ENCODE measurements at places on chromosomes 7 and 10.

DNA sequence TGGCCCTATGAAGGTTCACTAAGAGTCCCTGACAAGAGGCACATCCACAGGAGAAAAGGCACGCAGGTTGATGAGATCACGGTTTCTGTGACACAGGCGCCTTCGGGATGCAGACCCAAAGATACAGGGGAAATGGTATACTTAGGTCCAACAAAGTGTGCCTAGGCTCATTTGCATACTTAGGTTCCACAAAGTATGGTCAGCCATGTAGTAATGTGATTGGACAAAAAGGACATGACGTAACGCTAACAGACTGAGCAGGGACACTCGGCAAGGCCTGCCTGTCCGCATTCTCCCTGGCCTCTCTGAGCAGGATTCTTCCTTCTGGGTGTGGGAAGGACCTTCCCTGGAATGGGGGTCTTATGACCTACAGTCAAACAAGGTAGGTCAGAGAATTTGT, 190.6 kb downstream of the CELF2 start:
- DNase-seq = no peak

DNA sequence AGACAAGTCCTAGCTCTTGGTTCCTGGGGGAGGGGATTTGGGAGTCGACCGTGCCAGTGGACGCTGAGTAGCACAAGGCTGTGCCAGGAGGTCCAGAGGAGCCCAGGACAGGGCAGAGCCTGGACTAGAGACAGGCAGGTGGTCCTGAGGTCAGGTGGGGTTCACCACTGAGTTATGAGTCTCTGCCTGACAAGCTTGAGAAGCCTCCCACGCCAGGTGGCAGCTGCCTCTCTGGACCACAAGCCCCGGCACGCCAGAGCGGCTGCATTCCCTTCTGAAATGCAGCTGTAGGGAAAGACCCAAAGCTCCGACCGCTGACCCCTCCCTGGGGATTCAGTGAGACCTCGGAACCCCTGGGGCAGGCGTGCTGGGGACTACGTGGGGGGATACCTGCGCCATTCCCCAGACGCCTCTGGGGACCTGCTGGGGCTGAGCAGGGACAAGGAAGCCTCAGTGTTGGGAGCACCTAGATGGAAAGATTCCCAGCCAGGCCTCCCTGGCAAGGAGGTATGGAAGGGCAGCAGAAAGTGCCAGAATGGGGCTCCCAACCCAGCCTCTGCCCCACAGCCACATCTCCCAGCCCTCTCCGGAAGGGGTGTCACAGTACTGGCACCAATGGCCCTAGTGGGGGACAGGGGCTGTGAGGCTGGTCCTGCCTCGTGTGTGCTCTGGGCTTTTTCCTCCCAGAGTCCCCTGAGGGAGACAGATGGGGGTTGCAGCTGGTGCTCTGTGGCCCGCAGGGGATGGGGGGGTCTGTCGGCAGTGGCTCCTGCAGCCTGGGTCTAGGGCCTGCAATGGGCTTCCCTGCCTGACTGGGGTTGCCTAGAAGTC, 29.0 kb downstream of the PDGFA start:
- no peak for DNase-seq

GRCh38 chr7:138527746-138528223, 67.7 kb downstream of the TRIM24 start:
- DNase-seq = no peak

- no peak for DNase-seq
These were observed 11.6 kb upstream of the BAZ1B start for GRCh38 chr7:73533742-73534141.

- no peak for DNase-seq
These were observed 48.5 kb downstream of the LCOR start for GRCh38 chr10:96880575-96880974.

GRCh38 chr10:108003576-108003975, 839.1 kb upstream of the SORCS1 start:
- DNase-seq = no peak

- peak; percentile 55 for DNase-seq
These were observed 340.1 kb upstream of the CHRM2 start for GRCh38 chr7:136528329-136528728.

- peak; percentile 64 for DNase-seq
These were observed 189.9 kb upstream of the ADO start for GRCh38 chr10:62614389-62615157.

DNA sequence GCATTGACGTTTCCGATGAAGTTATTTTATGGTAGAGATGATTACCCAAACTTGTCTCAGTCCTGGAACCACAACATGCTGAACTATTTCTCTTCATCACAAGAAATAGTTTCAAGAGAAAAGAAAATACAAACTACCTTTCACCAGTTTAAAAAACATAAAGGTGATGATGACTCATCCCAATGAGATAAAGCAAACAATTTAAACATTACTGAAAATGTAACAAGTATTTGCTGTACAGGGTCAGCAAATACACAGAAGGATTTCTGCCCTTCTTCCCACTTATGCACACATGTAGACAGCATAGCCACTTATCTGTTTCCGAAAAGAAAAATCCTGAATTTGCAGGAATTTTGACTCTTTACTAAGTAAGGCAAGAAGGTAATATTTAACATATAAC, 50.8 kb downstream of the RHOBTB1 start:
- DNase-seq = no peak

- peak; percentile 47 for DNase-seq
These were observed 309.8 kb downstream of the AHR start for GRCh38 chr7:17608114-17608833.

DNA sequence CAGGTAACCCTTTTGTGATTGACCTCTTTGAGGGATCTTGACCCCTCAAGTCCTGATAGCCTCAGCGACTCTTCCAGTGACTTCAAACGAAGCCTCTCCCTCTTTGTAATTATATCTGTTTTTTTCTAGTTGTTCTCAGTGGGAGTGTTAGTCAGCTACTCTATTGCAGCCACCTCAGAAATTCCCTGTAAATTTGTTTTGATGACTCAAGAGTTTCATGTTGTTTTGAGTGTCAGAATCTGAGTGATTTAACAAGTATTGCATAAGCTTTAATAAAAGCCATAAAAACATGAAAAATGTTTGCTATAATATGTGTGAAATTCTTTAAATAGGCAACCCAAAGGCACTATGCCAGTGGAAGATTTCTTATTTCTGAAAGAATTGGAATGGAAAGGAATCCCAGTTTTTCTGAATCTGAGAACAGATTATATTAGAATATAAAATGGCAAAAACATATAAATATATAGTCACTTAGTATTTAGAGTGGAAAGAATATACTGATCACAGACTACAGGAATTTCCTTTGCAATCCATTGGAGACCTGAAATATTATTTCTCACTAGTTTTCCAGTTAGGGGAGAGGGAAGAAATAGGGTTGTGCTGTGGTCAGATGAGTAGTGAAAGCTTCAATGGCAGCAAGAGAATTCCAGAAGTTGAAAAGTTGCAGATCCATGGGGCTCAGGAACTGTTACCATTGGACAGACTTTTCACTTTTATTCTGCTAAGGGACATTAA, 94.4 kb upstream of the SEMA3C start:
- peak; percentile 64 for DNase-seq

DNA sequence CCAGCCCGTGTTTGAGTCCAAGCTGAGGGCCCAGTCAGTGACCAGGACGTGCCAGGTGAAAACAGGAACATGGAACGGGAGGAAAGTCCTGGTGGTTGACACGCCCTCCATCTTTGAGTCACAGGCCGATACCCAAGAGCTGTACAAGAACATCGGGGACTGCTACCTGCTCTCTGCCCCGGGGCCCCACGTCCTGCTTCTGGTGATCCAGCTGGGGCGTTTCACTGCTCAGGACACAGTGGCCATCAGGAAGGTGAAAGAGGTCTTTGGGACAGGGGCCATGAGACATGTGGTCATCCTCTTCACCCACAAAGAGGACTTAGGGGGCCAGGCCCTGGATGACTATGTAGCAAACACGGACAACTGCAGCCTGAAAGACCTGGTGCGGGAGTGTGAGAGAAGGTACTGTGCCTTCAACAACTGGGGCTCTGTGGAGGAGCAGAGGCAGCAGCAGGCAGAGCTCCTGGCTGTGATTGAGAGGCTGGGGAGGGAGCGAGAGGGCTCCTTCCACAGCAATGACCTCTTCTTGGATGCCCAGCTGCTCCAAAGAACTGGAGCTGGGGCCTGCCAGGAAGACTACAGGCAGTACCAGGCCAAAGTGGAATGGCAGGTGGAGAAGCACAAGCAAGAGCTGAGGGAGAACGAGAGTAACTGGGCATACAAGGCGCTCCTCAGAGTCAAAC, 5.2 kb downstream of the GIMAP5 start:
- no peak for DNase-seq

DNA sequence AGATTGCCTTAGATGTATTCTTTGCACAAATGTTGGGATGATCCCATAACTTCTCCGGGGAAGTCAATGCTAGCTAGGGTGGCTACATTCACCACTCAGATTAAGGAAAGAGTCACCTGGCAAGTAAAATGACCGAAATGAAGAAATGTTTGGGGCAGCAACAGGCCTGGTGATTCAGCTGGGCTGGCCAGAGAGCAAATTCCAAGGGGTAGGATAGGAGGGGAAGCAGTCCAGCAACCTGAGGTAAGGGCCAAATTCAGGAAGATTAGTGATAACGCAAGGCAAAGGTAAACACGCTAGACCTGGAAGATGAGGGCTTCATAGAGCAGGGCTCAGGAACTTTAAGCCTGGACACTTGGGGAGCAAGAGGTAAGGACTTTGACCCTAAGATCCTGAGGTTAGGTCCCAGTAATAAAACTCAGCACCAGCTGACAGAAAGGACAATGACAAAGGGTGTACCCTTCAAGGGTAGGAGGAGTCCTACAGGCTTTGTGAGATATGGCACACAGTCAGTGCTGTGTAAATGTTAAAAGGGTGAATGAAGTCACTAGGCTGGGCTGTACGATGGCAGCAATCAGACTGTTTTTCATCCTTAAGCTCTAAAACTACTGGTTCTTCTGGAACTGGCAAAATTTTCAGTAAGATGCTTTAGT, 22.7 kb upstream of the SMNDC1 start:
- peak; percentile 36 for DNase-seq

DNA sequence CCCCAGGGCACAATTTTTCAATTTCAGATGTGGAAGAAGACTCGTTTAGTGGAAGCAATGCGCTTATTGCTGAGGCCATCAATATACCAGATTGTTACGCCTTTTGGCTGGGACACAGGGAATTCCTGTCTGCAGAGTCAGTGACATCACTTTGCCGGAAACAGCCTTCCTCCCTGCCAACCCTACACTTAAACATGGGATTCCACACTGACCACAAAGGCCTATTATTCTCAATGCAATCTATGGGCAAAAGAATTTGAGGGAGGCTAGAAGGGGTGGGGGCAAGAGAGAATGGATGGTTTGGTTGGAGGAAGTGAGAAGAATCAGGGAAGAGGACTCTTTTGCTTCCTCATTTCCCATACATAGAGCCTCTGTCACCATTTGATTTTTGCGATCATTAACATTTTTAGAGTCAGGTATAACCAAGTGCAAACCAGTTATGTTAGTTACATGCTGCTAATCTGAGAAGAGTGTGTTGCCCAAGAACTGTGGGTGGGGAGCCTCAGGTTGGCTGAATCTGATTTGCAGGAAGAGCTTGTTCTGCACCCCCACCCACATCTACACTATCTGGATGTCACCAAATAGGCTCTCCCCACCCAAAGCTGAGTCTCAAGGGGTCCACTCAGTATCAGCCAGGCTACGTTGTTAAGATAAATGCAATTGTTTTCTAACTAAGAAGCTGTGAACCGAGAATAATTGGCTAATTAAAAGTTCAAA, 58.2 kb downstream of the ENTPD1 start:
- peak; percentile 92 for DNase-seq

DNA sequence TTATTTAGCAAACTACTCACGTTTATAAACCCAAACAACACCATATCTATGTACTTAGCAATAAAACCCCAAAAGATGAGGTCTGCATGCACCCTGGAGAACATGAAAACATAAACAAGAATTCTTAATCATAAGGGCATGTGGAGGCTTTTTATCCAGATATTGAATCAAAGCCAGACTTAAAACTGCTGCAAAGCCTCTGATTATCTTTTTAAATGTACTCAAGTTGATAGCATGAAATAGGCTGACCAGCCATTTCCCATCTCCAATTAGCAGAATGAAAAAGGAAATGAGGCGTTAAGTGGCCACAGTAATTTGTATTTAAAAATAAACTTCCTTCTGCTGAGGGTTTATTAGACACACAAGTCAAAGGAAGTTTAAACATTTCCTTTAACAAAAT, 48.3 kb downstream of the ITIH5 start:
- no peak for DNase-seq

DNA sequence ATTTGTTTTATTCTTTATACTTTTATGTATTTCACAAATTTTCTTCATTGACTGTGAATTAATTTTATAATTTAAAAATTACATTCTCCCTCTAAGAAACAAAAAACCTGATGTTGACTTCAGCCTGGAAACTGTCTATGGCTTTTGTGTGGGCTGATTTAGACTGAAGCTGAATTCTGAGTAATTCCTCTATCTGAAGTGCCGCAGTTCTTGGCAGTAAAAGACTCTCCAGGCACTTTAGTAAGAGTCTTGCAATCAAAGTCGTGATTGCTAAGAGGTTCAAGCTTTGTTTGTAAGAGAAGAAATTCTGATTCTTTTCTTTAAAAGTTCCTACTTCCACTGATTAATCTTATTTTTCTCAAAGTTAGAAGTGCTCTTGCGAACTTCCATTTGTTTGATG, 3.4 kb upstream of the CEP41 start:
- peak; percentile 51 for DNase-seq

DNA sequence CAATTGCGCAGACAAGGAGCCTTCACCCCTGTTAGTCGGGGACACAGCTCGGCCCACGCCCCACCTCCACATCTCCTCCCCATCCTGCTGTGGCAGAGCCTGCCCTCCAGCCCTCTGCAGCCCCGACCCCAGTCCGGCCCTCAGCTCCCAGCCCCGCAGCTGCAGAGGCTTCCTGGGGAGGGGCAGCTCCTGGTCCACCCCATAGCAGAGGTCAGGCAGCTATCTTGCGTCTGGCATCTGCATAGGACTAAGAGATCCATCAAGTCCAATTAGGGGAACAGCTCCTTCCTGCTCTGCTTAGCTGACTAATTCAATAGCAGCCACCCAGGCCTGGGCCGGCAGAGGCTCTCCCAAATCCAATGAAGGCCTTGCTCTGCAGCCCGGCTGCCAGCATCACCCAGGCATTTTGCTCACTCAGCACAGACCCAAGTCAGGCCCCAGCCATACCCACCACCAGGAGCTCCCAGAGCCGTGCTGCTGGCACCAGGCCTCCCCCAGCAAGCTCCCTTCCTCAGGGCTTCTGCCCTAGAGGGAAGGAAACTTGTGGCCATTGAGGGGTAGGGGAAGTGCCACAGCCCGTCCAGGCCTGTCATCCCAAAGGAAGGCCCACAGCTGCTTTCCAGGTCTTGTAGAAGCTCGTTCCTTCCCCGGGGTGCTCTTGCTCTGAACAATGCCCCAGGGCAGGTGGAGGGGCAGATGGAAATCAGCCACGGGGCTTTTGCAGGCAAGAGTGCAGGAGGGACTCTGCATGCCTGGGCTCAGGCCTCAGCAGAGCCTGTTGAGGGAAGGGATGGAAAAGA, 106.2 kb upstream of the RET start:
- no peak for DNase-seq

GRCh38 chr7:36621396-36621795, 102.9 kb downstream of the AOAH start:
- DNase-seq = no peak

GRCh38 chr10:74585231-74586087, 240.9 kb upstream of the KAT6B start:
- peak; percentile 22 for DNase-seq

GRCh38 chr10:8066124-8066523, 11.6 kb downstream of the GATA3 start:
- no peak for DNase-seq

GRCh38 chr10:86362586-86363183, 3.9 kb downstream of the GRID1 start:
- DNase-seq = no peak
